ENCODE measurements at places on chromosomes 6 and 20.

GRCh38 chr6:53111865-53112264 is 36.8 kb downstream of the GCM1 start:
- no peak for DNase-seq

- DNase-seq, result no peak
These were observed 66.1 kb downstream of the SYNE1 start for GRCh38 chr6:152571089-152571488.

- peak; percentile 70 for DNase-seq
These were observed at the start of gene GCNT2 for GRCh38 chr6:10521104-10521808. Gene GCNT2 (plus strand): TSS chr6:10521351. CDS start chr6:10528912, 7,561 bp downstream.

- DNase-seq, result no peak
These were observed 89.0 kb downstream of the SLC2A10 start for GRCh38 chr20:46798430-46798829.

DNA sequence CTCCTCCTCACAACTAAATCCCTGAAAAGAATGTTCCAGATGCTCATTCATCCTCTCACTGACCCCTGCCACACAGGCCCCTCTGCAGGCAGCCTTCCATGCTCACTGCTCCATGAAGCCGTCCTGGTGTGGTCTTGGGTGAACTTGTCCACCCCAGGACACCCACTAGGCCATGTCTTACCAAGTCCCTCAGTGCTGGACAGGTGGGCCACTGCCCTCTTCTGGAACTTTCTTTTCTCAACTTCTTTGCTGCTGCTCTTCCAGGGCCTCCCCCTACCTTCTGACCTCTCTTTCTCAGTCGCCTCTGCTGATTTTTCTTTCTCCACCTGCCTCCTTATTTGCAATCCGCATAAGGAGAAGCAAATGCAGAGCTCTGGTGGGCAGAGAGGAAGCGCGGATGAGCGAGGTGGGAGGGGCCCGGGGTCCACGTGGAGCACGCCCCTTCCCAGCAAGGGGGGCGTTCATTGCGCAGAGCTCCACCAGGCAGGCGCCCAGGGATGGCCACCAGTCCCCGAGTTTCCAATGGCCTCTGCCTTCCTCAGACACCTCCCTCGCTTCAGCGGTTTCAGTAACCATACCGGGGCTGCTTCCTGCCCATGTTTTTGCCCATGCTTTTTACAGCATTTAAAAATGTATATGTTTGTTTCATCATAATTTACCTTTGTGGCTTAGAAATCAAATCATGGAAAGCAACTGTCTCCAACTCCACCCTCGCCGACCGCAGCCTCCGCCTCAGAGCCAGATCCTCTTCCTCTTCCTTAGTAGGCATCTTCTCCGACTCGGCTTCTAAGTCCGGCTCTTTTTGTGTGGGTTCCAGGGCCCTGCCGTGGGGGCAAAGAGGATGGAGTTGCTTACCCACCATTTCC is 129.6 kb downstream of the ZDHHC14 start:
- no peak for DNase-seq

- DNase-seq, result peak; percentile 52
These were observed 491.0 kb downstream of the NKAIN2 start for GRCh38 chr6:124294574-124295200.

GRCh38 chr6:33633462-33634158 is 12.5 kb downstream of the ITPR3 start:
- DNase-seq, result peak; percentile 75

GRCh38 chr6:40900791-40901190 is 138.2 kb downstream of the UNC5CL start:
- no peak for DNase-seq

GRCh38 chr20:32439132-32439829 is 81.2 kb downstream of the ASXL1 start:
- DNase-seq, result peak; percentile 84

- no peak for DNase-seq
These were observed 10.5 kb upstream of the TGM2 start for GRCh38 chr20:38175304-38176180.

GRCh38 chr6:111823831-111824607 is 49.2 kb downstream of the FYN start:
- DNase-seq, result peak; percentile 62

- DNase-seq, result no peak
These were observed 124.4 kb upstream of the RALGAPA2 start for GRCh38 chr20:20836836-20837235.

GRCh38 chr6:139982195-139982594 is 607.7 kb upstream of the CITED2 start:
- peak; percentile 73 for DNase-seq

- DNase-seq, result no peak
These were observed 115.4 kb downstream of the SCAF8 start for GRCh38 chr6:154848580-154848979.
